Central memory CD4-positive, alpha-beta T cell (primary cell): ENCODE measurements at places on chromosomes 7 and 10.

- DNase-seq = no peak
These were observed 18.5 kb upstream of the DLX6 start for GRCh38 chr7:96986901-96987300.

DNA sequence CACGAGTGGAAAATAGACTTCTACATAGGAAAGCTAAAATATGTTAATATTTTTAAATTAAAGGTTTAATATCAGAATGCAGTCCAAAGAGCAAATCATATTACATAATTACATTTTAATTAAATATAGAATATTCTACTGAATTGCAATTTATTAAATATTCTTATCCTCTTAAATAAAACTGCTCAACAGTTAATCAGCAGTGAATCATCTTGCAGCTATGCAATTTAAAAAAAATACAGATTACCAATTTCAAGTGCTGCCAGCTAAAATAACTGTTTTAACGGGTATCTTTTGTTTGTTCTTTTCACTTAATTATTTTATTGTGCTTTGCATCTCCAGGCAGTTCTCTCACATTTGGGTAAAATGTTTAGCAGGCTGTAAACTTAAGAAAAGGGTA, 82.2 kb downstream of the ZNRF2 start:
- DNase-seq = no peak

- DNase-seq = no peak
These were observed 73.8 kb upstream of the ELN start for GRCh38 chr7:73954181-73954580.

DNA sequence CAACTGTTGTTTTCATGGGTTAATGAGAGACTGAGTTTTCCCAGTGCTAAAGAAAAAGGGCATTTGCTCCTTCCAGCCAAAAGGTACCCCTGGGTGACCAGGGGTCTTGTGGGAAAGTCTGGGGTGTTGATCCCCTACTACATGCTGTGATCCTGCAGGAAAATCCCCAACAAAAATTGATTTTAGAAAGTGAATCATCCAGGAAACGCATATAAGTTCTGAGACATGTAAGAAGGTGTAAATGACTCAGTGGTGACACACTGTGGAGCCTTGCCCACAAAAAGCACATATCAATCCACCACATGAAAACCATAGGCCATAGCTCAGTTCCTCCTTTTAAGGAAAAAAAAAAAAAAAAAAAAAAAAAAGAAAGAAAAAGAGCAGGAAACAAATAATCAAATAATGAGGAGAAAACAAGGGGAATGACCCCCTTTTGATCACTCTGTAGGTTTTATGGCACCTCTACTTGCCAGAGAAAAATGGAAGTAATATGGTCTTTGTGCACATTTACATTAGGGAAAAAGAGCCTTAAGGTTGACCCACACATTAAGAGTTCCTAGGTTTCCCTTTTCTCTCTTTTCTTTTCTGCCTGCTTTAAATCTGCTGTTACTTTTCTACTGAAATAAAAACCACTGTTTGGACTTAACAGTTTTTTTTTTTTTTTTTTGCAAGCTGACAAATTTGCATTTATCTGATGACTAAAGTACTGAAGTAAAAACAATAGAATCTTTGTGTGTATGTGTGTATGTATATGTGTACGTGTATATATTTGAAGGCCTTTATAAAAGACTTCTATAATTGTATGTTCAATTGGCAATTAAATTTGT, 386.0 kb downstream of the KIF20B start:
- no peak for DNase-seq

DNA sequence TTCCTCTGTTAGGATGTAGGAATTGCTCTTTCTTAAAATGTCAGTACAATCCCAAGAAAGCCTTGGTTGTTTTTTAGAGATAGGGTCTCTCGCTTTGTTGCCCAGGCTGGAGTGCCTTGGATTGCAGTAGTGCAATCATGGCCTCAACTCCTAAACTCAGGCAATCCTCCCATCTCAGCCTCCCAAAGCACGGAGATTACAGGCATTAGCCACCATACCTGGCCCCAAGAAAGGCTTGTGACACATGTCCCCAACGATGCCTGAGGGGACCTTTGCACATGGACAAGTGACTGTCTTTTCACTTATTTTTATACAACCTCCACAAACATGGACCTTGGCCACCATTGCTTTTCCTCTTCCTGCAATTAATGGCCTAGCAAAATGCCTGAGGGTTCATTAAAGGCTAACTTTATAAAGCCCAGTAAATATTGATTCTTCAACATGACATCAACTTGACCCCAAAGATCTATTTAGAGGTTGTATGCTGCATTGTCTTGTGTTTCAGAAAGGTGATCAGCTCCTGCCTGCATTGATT, 10.0 kb upstream of the SPOCK2 start:
- no peak for DNase-seq

DNA sequence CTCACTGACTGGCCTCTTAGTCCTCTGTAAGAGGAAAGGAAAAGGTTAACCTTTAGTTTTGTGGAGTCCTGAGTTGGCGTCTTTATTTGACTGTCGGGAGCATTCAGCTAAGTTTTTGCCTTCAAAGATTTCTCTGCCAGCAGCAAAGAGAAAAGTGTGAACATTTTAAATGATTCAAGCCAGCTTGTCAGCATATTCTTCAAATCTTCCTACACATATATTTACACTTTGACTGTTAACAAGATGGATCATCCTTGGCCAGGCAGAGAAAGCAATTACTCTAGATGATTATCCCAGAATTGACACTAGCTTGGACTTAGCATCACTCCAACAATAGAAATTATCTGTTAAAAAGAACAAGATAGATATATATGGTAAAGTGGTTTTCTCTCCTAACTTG, 15.8 kb upstream of the YAE1 start:
- DNase-seq = no peak

- DNase-seq = no peak
These were observed 83.2 kb upstream of the KIF5B start for GRCh38 chr10:32139223-32140073.

DNA sequence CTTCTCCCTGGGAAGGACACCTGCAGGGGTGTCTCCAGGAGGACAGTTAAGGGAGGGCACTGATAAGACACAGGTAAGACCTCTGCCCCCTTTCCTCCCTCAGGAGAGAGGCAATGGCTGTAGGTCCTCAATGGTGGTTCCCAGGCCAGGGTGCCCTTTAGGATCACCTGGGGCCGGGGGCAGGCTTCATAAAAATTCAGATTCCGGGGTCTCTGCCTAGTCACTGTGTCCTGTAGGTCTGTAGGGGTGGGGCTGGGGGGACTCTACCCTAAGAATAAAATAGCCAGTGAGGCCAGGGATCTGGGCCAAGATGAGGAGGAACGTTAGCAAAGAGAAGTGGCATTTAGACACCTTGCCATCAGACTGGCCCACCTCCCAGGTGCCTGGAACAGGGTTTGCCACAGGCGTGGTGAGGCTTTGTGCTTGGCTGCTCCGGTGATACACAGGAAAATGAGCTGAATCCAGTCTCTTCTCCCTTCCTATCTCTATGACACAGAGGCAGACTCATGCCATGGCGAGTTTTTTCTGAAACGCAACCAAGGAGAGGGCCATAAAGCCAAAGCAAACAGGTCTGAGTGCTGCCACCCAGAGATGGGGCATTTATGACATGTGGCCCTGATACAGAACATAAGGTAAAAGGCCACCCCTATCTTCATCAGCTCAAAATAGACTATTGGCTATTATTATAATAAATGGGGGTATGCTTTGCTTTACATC, 52.6 kb downstream of the SH3PXD2A start:
- no peak for DNase-seq

- no peak for DNase-seq
These were observed 28.9 kb upstream of the PRKAG2 start for GRCh38 chr7:151905766-151906165.

DNA sequence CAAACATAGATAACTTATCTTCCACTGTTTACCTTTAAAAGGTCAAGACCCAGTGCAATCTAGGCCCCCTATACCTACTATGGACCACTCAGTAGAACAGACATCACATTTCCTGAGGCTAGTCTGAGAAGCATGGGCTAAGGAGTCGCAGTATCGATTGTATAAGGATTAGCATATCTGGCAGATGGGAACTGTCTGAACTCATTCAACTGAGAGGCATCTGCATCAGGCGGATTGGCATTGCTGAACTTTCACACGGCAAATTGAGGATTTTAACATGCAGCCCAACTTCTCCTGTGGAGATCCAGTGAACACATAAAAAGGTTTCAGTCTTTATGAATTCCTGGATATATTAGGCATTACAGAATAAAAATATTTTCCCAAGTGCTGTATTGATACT, 89.1 kb upstream of the LRGUK start:
- no peak for DNase-seq

DNA sequence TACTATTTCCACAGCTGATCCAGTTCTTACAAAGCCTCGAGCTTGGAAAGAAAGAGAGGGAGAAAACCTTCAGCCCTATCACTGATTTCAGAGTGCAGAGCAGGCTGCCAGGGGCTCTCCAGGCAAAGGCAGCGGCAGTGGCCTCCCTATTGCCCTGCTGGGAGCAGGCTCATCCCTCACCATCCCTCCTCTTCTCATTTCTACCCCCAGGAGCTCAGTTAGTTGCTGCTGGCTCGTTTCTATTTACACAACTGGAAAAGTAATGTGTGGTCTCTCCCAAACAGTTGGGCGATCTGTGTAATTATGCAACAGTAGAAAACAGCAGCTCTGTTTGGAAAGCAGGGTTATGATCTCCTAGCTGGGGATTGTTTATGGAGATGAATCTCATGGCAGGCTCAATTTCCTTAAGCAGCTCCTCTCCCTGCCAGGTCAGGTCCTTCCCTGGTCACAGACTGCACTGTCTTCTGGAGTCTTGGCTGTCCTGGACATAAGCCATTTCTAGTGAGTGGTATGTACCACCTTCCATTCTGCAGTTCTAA, 28.7 kb upstream of the TNS3 start:
- DNase-seq = no peak
